NCI-H1436 treated with DMSO at 0.1 percent for 48 hours (cell line): ENCODE measurements at places on chromosomes 3 and 15.

DNA sequence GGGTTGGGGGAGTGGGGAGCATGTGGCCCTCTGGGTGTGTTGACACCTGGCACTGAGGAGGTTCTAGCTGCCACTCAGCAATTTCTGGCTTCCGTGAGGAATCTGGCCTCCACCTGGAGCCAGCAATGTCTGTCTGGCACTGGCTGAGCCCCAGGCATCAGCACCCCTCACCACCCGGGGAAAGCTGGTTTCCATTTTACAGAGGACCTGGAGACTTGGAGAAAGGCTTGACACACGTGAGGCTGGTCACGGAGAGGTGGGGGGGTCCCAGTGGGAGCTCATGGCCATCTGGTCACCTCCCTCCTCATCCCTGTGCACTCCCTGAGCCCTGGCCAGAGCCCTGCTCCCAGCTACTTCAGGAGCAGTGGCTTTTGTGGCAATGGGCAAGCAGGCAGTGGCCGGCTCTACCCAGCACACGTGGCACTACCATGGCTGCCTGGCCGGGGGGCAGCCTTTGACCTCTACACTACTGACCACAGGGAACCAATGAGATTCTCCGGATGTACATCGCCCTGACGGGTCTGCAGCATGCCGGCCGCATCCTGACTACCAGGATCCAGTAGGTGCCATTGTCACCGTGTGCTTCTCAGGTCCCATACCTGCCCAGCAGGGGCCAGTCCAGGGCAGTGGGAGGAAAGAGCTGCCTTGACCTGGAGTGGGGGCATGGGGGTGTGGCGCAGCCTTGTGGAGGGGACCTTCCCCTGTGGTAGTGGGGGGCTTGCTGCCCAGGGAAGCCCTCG is 28.5 kb downstream of the ACAD9 start:
- no peak for DNase-seq

GRCh38 chr3:155262295-155262694 is 31.2 kb downstream of the STRIT1 start:
- no peak for DNase-seq

- no peak for DNase-seq
These were observed 2.5 kb downstream of the EFCC1 start for GRCh38 chr3:129003578-129004112.

GRCh38 chr3:172877011-172877410 is 126.5 kb downstream of the ECT2 start:
- peak; percentile 28 for DNase-seq

GRCh38 chr3:50272911-50273688 is 4.2 kb downstream of the SEMA3B start:
- DNase-seq = no peak

- no peak for DNase-seq
These were observed 109.2 kb downstream of the CD47 start for GRCh38 chr3:107981471-107982111.

DNA sequence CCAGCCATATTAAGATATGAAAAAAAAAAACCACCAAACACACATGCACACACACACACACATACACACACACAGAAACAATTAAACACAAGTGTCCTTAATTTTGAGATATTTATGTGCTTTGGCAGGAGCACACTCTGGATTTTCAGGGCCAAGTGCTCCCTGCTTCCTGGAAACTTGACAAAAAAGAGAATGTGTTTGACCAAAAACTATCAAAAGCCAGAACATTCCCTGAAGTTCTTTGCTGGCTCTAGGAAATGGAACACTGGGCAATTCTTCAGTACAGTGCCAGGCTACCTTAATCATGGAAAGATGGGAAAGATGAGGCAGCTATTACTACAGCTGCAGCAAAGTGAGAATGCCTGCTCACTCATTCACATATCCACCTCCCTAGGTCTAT is 44.6 kb downstream of the P3H2 start:
- no peak for DNase-seq

DNA sequence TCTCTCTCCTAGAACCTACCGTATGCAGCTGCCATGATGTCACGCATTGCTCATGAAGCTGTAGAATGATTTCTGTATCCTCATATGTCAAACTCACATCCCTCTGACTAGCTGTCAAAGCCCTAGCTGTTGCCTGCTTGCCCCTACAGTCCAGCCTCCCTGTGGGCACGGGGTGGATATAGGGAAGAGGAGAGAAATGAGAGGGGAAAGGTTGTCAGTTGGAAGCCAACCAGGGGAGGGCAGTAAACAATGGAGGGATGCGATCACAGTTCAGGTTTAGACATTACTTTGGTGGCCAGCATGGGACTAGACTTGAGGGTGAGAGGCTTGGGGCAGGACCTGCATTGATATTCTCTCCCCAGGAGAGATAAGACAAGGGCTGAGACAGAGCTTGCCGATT is 1.7 kb upstream of the HDGFL3 start:
- no peak for DNase-seq

GRCh38 chr3:183553334-183554026 is 2.0 kb downstream of the KLHL6 start:
- no peak for DNase-seq

GRCh38 chr15:80619680-80620079 is 75.4 kb upstream of the ABHD17C start:
- no peak for DNase-seq

DNA sequence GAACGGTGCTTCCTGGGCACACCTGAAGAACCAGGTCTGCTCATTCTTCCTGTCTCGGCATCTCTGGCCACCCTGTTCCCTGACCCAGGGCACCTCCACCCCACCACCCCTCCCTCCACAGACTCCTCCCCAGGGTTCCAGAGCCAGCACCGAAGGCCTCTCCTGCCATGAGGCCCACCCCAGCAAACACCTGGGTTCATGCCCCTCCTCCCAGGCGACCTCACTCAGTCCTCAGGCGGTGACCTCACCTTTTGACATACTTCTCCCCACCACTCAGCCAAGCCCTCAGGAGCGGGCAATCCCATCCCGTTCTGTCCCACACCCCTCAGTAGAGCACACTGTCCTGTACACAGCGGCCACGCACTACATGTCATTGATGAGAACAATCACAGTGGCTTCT is 72.3 kb downstream of the RPN1 start:
- DNase-seq = no peak

DNA sequence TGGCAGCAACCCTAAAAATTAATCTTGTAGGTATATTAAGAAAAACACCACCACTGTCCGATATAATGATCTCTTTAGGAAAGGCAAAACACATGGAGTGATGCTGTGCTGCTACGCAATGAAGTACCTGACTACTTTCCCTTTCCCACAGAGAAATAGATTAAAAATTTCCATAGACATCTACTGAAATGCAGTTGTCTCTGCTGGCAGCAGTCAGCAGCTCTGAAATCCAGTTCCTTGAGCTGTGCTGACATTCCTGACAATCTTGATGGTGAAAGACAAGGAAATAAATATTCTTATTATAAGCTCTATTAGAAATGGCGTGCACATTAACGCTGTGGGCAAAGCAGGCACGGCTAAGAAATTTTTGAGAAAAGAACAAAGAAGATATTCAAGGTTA is 287.6 kb downstream of the IL5RA start:
- DNase-seq = no peak

DNA sequence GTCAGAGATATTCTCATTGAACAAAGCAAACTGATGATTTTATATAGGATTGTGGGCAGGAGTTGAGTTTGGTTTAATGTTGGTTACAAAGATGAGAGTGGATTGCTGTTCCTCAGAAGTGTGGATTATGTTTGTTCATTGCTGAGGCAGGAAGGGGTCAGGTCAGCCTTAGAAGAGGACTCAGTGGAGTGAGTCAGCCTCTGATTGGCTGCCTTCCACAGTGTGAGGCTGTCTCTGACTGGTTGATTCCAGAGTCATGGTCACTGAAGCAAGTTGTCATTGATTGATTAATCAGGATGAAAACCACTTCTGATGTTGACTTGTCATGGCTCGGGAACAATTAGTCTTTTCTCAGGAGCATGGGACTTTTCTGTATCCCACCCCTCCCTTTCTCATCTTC is 36.2 kb downstream of the KBTBD12 start:
- no peak for DNase-seq

DNA sequence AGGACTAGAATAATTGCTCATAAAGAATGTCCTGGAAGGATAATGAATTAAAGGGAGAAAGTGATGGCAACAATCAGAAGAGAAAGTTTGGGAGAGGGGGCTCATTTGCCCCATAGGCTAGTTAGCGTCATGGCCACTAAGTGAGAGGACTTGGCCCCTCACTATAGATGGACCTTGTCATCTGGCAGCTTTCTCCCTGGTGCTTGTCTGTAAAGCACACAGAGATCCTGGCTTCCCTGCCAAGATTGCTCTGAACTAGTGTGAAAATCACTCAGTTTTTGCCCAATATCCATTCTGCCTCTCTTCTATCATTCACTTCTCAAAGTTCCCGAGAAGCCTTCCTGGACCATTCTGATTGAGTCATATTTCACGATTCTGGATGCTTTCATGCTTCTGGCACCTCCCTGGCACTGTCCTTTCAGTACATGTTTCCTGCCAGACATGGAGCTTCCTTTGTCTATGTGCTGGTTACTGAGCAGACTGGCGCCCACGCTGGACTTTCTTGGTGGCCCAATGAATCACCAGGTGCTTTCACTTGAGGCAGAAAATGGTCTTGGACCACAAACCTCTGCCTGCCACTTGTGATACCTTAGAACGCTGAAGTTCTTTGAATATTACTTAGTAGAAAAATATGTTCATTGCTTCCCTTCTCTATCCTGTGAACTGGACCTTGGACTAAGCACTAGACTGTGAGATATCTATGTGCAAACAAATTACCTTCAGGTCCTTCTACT is 709.6 kb upstream of the CFAP20DC start:
- no peak for DNase-seq

DNA sequence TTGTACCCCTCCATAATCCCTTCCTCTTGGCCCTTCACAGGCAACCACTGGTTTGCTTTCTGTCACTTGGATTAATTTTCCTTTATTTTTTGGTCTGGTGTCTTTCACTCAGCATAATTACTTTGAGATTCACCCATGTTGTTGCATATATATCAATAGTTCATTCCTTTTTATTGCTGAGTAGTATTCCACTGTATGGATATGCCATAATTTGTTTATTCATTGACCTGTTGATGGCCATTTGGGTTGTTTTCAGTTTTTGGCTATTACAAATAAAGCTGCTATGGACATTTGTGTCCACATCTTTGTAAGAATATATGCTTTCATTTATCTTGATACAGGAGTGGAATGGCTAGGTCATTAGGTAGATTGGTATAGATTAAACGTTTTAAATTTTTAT is 5.9 kb upstream of the ZNF621 start:
- no peak for DNase-seq

DNA sequence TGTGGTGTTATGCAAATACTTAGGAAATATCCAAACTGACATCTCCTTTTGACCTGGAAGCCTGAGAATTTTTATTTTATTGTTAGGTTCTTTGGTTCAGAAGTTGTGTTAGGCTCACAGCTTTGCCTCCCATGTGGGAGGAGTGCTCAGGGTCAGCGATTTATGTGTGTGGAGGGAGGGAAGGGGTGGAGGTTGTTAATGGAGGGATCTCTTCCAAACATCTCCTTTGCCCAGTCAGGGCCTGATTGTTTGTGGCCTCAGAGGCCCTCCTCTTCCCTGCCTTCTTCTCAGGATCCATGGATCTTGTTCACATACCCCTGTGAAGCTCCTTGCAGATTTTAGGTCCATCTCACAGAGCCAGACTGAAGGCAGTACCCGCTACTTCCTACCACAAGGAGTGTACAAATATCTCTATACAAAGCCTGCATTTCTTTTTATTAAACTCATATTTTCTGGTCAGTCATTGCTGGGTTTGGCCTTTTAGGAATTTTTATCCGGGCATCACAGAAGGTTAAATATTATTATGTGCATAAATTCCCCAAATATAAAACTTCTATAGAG is 40.3 kb downstream of the BBX start:
- DNase-seq = no peak

- no peak for DNase-seq
These were observed 491.8 kb downstream of the MECOM start for GRCh38 chr3:169171739-169172138.

DNA sequence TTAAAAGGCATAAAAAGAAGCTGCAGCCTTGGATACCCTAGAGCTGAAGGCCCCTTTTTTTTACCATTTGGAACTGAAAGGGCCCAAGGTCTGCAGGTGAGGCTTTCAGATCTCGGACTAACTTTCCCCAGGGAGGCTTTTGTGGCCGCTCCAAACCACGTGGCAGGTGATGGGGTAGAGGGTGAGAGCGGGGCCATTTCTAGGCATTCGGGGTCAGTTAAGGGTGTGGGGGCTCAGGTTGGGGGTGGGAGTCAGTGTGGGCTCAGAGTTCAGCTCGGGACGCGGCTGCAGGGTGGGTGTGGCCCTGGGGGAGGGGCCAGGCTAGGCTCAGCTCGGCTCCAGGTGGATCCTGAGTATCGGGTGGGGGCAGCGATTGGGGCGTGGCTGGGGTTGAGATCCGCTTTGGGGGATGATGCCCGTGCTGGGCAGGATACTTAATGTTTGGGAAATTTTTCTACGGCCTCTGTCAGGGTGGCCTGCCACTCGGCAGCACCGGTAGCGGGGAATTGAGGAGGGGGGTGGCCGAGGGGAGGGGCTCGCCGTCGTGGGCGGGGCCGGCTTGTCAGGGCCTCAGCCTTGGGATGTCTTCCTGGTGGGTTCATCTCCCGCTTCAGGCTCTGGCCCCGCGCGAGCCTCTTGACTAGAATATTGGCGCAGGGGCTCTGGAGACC is 2.5 kb downstream of the KLF13 start:
- DNase-seq = no peak

DNA sequence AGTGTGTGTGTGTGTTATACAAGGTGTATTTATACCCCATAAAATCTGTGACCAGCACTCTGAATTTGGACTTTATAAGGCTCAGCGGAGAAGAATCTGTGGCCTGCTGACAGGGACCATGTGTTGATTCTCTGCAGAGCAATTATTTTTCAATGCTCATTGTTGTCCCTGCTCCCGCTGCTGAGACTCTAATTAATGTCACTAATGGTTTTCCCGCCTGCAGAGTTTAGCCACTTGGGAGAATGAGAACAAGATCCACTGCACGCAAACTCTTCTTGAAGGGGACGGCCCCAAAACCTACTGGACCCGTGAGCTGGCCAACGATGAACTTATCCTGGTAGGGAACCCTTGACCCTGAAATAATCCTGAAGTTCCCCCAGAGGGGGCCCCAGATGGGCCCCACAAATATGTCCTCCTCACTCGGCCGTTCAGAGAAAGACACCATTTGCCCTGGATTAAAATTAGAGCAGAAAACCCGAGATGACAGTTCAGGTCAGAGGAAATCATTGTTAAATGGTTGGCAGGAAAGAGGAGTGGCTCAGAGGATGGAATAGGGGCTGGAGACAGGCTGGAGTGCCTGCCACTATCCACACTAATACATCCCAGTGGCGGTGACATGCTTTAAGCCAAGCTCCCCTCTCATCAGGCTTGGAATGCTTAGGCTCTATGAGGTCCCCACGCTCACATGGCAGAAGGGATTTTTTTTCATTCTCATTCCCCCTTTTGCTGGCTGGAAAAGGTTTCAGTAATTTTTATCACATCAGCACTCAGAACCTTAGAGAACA is 3.3 kb downstream of the CRABP1 start:
- no peak for DNase-seq

GRCh38 chr15:28109626-28110455 is 10.7 kb upstream of the OCA2 start:
- DNase-seq = no peak

- no peak for DNase-seq
These were observed 233.8 kb downstream of the IL5RA start for GRCh38 chr3:2876362-2876761.
